ENCODE measurements at places on chromosomes 12 and 14. TPM values are rescaled to one million over a fixed set of nuclear protein-coding genes. Genes with fewer than 3 reads are reported as not detected.

DPPA3 gene
- not detected for total RNA-seq

C14orf180 gene
- not detected for total RNA-seq

- DNase-seq = no peak
Measured at GRCh38 chr12:121575051-121575450, 5.8 kb downstream of the KDM2B start.

DNA sequence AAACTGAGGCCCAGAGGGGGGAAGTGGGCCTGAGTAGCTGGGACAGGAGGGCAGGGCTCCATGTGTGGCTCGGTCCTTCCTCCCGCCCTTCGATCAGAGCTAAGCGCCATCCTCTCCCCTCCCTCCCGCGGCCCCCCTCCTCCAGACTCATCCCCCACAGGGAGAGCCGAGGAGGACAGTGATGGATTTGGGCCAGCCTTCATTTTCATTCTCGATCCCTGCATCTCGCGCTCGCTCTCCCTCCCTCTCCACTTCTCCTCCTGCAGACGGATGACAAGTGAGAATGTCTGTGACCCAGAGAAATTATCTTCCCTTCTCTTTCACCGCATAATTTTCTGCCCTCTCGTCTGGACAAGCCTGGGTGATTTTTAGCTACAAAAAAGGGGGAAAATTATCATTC lies 183.3 kb downstream of the RBM19 start:
- no peak for DNase-seq

DNA sequence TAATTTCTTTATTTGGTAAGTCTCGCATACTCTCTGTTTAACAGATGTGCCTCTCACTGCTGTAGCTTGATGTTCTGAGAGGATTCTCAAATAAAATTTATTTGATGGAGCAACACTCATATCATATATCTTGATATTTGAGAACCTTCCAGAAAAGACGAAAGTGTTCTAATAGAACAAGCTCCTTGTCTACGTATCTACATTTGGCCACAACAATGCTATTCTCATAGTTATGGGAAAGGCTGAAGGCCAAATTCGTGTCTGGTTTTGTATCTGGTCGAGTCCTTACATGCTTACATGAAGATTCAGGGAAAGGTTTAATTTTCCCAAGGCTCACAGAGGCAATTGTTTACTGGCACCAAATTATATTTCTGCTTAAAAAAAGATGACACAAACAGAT lies 186.7 kb upstream of the SLC38A2 start:
- no peak for DNase-seq

GRCh38 chr12:98371419-98371818 lies 144.0 kb upstream of the TMPO start:
- DNase-seq = no peak

All from activated B cell treated with CpG ODN at 0.5 μM for 24 hours (primary cell).